ENCODE measurements at places on chromosomes 7 and 10.

- no peak for DNase-seq
Observed at GRCh38 chr7:15555381-15555859, 6.4 kb downstream of the AGMO start.

- DNase-seq = no peak
Observed at GRCh38 chr10:84543948-84544347, 215.6 kb downstream of the CCSER2 start.

DNA sequence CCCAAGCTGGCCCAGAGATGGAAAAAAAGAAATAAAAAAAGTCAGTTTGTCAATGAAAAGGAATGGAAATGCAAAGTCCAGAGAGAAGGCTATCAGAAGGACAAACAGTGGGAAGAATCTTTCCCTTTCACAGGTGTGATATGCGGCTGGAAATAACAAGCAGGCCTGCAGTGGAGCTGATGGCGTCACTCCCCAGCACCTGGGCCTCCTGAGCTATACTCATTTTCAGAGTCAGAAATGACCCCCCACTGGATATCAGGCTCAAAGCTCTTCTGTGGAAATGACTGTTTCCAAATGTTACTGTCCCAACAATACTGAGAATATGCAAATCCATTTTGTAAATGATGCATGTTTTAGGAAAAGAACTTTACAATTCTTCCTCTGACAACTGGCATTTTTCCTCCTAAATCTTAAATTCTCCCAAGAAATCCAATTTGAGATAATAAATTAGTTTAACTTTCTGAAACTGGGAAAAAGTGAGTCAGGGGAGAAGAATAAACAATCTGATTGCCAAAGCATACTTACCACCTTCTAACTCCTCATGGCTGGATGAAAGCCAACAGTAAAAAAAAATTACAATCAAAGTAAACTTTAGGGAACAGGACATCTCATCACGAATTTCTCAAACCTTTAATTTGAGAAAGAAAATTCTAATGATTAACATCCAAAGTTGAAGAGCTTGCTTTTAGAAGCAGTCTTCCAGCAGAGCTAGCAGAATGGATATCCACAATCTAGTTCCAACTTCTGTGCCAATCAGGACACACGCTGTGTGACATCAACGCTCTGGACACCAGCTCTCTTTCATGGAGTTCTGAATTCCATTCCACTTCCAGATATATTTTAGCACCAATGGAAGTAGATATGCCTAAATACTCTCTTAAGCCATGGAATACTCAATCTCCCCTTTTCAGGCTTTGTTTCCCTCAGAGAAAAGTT is 5.3 kb upstream of the CUZD1 start:
- DNase-seq = no peak

- no peak for DNase-seq
Observed at GRCh38 chr7:74290553-74290950, 1.3 kb downstream of the CLIP2 start.

DNA sequence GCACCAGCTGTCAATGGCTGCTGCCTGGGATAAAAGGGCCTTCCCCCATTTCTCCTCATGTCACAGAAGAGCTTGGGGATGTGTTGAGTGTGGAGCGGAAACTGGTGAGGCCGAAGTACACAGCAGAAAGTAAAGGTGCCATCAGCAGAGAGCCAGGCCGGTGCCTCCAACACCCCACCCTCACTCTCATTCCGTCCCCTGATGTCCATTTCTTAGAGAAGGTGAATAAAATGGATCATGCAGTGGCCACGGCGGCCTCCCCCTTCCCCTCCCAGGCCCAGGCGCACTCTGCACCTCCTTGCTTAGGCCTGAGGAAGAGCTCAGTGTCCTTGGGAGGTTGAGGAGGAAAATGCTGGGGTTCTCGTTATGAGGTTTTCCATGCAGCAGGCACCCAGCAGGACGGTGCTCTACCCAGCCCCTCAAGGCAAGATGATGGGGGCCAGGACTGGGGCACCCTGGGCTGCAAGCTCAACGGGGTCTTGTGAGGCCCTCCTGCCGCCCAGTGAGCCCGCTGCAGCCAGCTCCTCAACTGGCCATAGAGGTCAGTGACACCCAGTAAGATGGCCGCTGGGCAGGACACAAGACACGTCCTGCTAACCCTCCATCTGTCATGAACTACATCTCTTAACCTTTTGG is 163.9 kb downstream of the ADARB2 start:
- DNase-seq = no peak

DNA sequence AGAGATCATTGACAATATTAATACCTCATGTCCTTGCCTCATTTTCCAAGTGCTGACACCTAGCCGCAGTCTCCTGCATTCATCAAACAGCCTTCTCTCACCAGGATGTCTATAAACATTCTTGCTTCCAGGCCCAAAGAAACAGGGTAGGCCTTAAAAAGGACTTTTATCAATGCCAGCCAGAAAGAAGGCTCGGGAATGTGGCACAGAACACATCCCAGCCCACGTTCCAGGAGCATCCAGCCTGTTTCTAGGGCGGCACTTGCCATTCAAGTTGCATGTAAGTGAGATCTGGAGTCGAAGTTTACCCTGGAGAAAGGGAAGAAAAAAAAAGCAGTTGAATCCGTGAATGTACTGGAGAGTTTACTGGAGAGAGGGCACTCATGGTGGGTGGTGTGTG is 1083.1 kb downstream of the KCNMA1 start:
- DNase-seq = no peak

- no peak for DNase-seq
Observed at GRCh38 chr7:101179117-101179516, 976 bp downstream of the NAT16 start.

GRCh38 chr10:131635564-131636015 is 265.2 kb upstream of the PPP2R2D start:
- no peak for DNase-seq

- DNase-seq = no peak
Observed at GRCh38 chr7:34016876-34017275, 111.5 kb downstream of the BMPER start.

DNA sequence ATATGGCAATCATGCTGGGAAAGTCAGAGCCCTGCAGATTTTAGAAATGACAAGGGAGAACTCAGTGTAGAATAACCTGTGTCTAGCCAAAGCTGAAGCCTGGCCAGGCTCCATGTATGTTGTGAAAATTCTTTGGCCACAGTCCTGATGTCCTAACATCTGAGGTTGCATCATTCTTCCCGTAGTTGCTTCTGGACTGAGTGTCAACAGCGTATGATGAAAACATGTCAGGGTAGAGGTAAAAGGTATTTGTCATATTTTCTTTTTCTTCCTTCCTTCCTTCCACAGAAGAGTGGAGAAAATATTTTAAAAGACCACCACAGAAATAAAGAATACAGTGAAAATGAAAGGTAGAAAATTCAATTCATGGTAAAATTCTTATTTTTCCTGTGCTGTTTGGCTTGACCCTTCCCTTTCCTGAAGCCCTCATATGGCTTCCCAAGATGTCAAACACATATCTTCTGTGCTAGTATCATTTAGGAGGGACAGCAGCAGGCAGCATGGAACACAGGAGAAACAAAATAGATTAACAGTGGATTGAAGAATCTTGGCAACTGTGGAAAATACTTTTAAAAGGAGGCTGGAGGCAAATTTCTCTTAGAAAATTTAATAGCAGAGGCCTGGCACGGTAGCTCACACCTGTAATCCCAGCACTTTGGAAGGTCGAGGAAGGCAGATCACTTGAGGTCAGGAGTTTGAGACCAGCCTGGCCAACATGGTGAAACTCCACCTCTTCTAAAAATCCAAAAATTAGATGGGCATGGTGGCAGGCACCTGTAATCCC is 18.9 kb upstream of the NRBF2 start:
- no peak for DNase-seq

DNA sequence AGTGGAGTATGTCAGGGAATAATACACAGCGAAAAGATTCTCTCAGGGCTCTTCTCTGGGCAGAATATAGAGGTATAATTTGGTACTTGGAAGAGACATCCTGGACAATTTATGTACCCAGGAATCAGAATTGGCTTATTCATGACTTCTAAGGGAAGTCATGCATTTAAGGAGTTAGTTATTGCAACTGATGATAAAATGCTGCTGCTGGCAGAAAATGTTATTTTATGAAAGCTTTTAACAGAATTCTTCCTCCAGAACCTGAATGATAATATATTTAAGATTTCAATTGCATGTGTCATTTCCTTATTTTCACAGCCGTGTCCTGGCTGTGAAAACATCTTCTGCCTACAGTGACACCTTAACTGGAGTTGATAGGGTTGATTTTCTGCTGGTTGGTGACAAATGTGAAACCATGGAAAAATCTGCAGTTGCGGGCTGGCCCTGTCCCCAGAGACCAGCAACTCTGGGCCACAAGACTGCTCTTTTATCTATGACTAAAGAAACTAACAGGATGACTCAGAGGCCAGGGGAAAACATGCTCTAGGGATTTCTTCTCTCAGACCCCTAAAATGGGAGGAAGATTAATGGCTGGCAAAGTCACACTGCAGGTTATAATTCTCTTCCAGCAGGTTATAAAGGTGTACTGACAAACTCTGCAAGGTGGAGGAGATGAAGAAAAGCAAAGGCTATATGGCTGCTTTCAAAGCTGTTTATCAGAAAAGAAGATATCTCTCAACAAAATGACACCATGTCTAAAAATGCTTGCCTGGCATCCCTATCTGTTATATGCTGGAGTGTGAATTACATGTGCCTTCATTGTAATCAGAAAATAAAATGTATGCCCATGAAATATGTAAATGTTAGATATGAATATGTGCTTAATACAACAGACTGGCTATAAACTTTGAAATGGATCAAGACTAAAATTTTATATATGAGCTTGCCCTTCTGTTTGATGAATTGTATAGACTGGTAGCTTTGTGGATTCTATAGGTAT is 12.1 kb upstream of the TRUB1 start:
- no peak for DNase-seq

DNA sequence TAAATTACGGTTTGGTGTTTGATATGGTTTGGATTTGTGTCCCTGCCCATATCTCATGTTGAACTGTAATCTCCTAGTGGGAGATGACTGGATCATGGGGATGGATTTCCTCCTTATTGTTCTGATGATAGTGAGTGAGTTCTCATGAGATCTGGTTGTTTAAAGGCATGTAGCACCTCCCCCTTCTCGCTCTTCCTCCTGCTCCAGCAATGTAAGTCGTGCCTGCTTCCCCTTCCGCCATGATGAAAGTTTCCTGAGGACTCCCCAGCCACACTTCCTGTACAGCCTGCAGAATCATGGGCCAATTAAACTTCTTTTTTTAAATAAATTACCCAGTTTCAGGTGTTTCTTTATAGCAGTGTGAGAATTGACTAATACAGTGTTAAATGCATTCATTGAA is 116.6 kb downstream of the DOCK4 start:
- no peak for DNase-seq

DNA sequence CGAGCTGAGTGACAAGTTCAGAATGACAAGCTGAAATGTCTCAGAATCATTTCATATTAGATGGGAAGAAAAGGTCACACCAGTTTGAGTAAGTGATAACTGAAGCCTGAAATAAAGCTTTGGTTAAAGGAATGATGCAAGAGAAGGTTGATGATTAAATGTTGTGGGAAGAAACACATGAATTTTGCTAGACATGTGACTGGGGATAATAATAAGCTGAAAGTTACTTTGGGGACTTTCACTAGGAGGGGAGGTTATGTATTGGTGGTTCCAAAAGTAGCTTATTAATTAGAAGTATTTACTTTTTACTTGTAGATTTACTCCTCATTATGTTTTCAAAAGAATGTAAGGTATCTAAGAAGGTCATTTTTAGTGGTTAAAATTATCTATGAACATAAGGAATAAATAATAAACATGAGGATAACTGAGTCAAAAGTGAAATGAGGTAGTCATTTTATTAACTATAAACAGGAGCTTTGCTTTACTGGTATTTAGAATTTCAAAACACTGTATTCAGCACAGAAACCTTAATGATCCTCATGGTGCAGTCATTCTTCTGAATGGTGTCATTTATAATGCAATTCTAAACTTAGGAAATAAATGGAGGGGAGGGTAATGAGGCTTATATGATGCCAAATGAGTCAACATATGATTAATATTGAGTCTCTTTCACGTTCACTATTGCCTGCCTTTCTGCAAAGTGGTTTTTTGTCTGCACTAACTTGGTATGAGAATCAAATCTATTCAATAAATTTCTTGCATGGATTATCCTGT is 63.7 kb downstream of the PRKG1 start:
- no peak for DNase-seq

- no peak for DNase-seq
Observed at GRCh38 chr10:121078672-121079102, 227.5 kb downstream of the WDR11 start.

GRCh38 chr7:152587366-152587765 is 88.6 kb downstream of the XRCC2 start:
- DNase-seq = no peak

GRCh38 chr7:4189131-4189570 is 492.9 kb upstream of the FOXK1 start:
- DNase-seq = no peak

- DNase-seq = no peak
Observed at GRCh38 chr7:17130281-17131059, 168.0 kb upstream of the AHR start.

GRCh38 chr10:125084191-125084613 is 76.2 kb downstream of the CTBP2 start:
- DNase-seq = no peak

Measured in CD4-positive, alpha-beta T cell treated with Interleukin-17A for 1 hour (primary cell).